ENCODE measurements at places on chromosomes 12 and 14.
A peak's percentile ranks its signal among the peaks of the same experiment; 100 is the strongest.

DNA sequence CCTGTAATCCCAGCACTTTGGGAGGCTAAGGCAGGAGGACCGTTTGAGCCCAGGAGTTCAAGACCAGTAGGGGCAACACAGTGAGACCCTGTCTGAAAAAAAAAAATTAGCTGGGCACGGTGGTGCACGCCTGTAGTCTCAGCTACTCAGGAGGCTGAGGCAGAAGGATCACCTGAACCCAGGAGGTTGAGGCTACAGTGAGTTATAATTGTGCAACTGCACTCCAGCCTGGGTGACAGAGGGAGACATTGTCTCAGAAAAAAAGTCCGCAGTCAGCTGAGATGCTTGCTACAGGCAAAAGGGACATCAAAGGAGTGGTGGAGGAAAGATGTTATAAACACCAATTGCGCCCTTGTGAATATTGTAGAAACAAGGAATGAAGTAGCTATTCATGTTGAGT lies 77.8 kb downstream of the NDUFA12 start:
- DNase-seq, result no peak

DNA sequence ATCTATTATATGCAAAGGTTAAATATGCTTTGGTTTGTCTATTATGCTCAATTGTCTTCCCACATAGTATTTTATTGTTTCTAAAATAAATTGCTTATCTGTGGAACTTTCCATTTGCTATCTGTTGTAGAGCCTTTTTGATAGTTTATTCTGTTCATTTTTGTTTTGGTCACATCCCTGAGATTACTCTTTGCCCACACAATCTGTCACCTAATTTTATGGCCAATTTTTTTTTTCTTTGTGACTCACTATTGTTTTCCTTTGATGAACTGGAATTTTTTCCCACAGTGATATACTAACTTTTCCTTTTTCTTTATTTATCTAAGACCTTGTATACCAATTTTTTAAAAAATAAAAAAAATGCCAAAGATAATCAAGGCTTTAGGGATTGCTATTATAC lies 61.1 kb downstream of the RASSF9 start:
- no peak for DNase-seq

- DNase-seq, result peak; percentile 73
These were observed 36.1 kb upstream of the SLC16A7 start for GRCh38 chr12:59559696-59560095.

- DNase-seq, result no peak
These were observed 100.2 kb upstream of the EVL start for GRCh38 chr14:99964979-99965378.

DNA sequence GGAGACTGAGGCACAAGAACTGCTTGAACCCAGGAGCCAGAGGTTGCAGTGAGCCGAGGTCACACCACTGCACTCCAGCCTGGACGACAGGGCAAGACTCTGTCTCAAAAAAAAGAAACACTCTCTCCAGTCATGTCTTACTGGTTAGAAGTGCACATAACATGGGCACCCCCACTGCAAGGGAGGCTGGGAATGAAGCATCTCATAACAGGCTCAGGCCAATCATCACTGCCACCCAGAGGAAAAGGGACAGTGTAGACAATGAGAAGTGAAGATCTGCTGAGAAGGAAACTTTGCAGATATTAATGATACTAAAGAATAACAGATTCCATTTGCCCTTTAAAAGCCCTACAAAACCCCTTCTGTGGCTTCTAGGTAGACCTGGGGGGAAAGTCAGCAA lies 66.9 kb downstream of the ITPK1 start:
- DNase-seq, result no peak

DNA sequence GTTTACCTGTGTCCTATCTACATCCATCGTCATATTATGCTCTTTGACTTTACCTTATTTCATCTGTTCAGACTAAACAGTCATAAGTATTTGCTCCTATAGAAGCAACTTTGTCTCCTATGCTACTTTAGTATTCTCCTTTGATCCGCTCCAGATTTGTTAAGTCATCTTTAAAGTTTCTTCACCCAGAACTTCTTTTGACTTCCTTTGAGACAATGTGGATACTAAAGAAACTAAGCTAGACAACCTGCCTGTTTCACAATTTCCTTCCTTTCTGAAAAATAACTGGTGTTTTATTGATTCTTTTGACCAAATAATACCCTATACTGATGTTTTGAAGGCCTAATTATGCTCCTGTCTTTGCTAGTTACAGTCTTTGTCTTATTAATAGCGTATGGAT lies 30.0 kb upstream of the LRRK2 start:
- DNase-seq, result peak; percentile 43

DNA sequence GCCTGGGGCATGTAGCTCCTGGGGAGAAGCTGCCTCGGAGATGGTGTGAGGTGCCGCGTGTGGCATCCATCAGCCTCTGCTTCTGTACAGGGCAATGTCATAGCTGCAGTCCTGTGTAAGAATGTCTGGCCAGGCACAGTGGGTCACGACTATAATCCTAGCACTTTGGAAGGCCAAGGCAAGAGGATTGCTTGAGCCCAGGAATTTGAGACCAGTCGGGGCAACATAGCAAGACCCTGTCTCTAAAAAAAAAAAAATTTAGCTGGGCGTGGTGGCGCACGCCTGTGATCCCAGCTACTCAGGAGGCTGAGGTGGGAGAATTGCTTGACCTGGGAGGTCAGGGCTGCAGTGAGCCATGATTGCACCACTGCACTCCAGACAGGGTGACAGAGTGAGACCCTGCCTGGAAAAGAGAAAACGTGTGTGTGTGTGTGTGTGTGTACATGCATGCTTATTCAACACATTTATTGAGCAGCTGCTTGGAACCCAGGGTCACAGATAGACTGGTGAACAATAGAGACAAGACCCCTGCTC lies 24.1 kb downstream of the RHOF start:
- DNase-seq, result no peak

GRCh38 chr12:67590149-67590790 lies 58.3 kb upstream of the DYRK2 start:
- DNase-seq, result no peak

GRCh38 chr14:98226411-98226810 lies 1045.6 kb downstream of the BCL11B start:
- no peak for DNase-seq

DNA sequence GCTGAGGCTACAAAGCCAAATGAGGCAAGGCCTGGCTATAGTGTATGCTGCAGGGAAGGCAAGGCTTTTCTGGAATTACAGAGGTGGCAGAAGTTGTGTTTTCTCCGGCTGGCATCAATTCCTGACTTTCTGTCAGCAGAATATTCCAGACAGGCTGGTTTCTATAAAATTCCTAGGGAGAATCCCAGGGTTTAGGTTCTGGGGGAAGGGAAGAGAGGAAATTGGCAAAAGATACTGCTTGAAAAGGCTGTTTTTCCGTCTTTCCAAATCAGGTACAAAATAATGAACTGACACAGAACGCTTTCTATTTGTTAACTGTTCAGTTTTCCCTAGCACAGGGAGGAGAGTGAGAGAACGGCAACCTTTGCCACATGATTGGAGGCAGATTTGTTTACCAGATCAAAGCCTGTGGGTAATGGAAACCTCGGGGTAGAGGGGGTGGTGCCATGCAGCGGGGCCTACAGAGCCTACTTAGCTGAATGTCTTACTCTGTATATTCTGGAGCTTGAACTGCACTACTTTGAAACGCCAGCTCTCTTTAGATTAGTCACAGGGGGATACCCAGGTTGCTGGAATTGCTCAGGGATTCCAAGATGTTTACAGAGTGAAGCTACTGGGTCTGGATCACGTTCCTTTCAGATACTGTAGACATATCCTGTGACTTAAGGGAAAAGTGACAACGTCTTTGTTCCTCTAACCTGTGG lies 65.8 kb upstream of the DACT1 start:
- DNase-seq, result no peak

GRCh38 chr12:111011999-111012600 lies 91.7 kb upstream of the MYL2 start:
- DNase-seq, result no peak

DNA sequence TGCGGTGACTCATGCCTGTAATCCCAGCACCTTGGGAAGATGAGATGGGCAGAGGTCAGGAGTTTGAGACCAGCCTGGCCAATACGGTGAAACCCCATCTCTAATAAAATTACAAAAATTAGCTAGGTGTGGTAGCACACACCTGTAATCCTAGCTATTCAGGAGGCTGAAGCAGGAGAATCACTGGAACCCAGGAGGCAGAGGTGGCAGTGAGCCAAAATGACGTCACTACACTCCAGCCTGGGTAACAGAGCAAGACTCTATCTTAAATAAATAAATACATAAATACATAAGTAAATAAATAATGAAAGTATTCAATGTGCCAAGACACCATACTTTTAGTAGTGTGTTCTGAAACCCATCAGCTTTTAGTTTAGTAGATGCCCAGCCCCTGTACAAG lies 308.1 kb upstream of the FLRT2 start:
- no peak for DNase-seq

DNA sequence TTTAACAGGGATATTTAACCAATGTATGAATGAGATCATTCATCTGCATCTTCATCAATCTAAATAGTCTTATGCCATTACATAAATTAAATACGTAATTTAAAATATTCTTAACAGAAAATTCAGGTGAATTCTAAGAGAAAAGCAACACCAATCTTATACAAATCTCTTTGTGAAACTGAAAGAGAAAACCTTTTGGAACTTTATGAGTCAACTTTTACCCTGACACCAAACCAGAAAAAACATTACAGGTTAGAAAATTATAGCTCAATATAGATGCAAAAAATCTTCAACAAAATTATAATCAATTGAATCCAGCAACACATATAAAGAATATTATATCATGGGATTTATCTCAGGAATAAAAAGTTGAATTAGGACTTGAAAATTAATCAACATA lies 3.4 kb downstream of the GLIPR1L1 start:
- no peak for DNase-seq

- DNase-seq, result no peak
These were observed at the start of gene KLC1 for GRCh38 chr14:103628684-103629502. KLC1 (plus strand) TSS chr14:103629211; CDS start chr14:103654565, 25,354 bp downstream.

GRCh38 chr14:93049315-93049714 lies 66.4 kb downstream of the ITPK1 start:
- DNase-seq, result no peak

DNA sequence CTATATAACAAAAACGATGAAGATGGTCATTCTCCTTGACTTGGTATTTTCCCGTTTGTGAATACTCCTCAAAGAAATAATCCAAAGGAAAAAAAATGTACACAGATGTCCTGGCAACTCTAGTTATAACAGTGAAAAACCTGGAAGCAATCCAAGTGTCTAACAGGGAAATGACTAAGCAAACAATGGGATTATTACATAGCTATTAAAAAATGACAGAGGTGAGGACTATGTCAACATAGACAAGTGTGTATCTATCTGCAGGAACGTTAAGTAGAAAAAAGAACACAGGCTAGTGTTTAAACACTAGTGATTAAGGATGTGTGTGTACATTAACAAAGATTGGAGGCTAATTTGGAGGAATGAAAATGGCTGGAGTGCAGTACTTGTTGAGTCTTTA lies 5.9 kb upstream of the APOLD1 start:
- DNase-seq, result peak; percentile 29

- DNase-seq, result no peak
These were observed 17.8 kb downstream of the POMT2 start for GRCh38 chr14:77302926-77303325.

- DNase-seq, result no peak
These were observed 9.8 kb downstream of the CHPT1 start for GRCh38 chr12:101707131-101707782.

GRCh38 chr12:129201029-129201428 lies 347.8 kb downstream of the GLT1D1 start:
- DNase-seq, result no peak

DNA sequence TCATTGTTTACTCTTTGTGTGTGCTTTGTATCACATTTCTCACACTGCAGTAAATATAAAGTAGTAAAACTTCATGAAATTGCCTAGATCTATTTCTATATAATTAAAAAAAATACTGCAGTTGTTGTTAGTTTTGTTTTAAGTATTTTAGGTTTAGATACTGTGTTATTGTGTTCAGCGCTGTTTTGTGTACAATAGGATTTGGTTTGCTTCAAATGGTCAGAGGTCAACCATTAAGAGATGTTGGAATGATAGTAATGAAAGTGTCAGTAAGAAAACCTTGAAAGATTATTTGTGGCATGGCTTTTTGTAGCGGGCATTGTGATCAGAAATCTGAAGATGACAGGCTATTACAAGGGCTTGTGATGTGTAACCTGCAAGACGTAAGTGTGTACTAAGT lies 67.9 kb downstream of the RAD51B start:
- no peak for DNase-seq

- no peak for DNase-seq
These were observed 28.1 kb downstream of the ZFYVE21 start for GRCh38 chr14:103743691-103744090.

DNA sequence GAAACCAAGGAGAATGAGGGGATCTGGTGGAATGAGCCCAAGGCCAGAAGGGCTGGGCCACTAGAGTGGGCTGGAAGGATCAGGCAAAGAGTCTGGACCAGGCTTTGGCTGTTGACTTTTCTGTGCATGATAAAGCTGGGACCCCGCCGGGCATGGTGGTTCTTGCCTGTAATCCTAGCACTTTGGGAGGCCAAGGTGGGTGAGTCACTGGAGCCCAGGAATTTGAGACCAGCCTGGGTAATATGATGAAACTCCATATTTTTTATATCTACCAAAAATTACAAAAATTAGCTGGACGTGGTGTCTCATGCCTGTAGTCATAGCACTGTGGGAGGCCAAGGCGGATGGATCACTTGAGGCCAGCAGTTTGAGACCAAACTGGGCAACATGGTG lies 393 bp upstream of the KLHL33 start:
- DNase-seq, result no peak

DNA sequence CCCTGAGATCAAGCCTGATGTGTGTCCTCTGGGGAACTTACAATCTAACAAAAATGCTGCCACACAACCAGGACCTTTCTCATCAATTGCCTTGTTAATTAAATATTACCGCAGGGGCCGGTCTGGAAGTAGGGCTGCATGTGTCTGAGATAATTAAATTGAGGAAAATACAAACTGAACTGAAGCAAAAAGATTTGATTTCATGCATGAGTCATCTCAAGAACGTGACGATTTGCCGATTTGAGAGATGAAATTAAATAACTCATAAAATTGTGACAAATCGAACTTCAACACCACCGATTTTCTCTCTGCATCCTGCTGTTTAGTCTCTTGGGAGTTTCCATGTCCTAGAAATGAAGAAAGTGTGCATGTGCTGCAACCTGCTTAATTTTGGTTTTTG lies 94.6 kb upstream of the DAAM1 start:
- DNase-seq, result no peak

- DNase-seq, result no peak
These were observed 222.9 kb downstream of the SLC15A4 start for GRCh38 chr12:128600886-128601285.

GRCh38 chr14:51419685-51420084 lies 179.6 kb downstream of the TMX1 start:
- no peak for DNase-seq

- no peak for DNase-seq
These were observed 233.3 kb downstream of the NEDD1 start for GRCh38 chr12:97140355-97140754.

DNA sequence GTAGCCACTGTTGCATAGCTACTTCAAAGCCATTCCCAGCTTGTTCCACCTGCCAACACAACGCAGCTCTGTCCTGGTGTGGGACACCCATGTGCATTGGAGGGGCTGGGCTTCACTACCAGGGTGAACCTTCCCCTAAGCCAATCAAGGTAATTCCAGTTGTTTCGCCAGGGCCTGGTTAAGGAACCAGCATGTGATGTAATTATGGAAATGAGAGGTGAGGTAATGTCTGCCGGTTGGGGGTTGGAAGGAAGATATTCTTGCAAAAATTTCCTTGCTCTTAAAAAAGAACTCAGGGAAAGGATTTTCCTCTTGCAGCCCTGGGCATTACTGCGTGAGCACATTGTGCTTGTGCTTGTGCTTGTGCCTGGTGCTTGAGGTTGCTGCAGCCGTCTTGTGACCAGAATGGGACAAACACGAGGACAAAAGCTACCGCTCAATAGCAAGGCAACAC lies 14.9 kb downstream of the TUBA1C start:
- peak; percentile 32 for DNase-seq
